ENCODE measurements at places on chromosomes 1 and 21.

GRCh38 chr1:196607981-196608380 lies 259 bp downstream of the KCNT2 start:
- DNase-seq: no peak

DNA sequence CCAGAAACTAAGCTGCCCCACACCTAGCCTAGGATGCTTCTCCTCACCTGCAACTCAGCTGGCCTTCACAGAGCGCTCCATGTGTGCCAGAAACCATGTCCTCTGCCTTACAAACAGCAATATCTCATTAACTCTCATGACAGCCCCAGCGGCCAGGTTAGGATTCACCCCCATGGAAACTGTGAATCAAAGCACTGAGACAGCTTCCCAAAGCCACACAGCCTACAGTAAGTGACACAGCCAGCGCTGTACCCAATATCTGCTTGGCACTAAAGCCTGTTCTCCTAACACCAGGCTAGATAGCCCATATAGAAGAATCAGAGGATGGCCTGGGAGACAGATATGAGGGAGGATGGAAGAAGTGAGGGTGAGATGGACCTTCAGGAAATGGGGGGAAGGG lies 13.5 kb downstream of the KCNN3 start:
- no peak for DNase-seq

- DNase-seq: no peak
Measured at GRCh38 chr1:50705699-50706098, 254.4 kb downstream of the FAF1 start.

DNA sequence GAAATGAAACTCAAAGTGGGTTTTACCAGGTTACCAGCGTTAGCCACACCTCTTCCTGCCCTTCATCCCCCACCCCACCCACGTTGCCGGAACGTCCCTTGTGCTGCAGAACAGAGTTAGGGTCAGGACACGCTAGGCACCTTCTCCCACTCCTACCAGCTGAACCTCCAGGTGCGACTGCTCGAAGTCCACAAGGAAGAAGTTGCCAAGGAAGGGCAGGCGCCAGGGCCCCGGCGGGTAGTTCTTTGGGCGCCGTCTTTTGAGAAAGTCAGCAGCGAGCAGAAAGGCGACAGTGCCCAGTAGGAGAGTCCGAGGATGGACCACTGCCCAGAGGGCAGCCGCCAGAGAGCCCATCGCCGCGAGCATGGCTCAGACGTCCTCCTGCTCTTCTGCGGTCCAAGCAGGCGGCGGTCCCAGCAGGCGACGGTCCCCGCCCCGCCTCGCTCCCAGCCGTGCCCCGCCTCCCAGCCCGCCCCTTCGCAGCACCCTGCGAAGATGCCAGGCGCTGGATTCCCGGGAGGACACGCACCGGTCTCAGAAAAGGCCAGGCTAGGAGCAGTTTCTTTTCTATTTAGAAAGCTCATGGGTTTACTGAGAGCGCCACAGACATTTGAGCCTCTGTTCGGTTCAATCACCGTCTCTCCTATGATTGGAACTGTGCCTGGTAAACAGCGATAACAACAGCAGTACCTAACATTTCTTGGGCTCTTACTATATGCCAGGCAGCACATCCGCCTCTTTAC lies at the start of gene CYP2J2:
Gene CYP2J2, minus strand, starts transcription at position 393 of the 743 bp plus-strand sequence. Its CDS starts 27 bp downstream, at position 366.
- peak; percentile 71 for DNase-seq

DNA sequence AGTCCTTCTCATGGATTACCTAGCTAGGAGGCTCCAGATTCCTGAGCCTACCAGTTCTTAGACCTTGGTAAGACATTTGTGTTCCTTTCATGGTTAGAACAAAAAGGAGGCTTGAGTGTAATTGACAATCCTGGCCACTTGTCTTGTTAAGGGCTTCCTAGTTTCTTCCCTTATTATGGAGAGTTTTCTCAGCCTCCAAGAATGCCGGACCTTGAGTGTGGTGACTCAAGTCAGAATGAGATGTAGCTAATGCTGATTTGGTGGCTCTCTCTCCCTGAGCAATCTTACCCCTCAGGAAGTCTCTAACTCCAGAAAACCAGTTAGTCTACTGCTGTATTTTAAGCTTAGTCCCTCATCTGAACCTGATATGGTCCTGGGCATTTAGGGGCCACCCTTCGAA lies 14.3 kb downstream of the CHI3L2 start:
- no peak for DNase-seq

DNA sequence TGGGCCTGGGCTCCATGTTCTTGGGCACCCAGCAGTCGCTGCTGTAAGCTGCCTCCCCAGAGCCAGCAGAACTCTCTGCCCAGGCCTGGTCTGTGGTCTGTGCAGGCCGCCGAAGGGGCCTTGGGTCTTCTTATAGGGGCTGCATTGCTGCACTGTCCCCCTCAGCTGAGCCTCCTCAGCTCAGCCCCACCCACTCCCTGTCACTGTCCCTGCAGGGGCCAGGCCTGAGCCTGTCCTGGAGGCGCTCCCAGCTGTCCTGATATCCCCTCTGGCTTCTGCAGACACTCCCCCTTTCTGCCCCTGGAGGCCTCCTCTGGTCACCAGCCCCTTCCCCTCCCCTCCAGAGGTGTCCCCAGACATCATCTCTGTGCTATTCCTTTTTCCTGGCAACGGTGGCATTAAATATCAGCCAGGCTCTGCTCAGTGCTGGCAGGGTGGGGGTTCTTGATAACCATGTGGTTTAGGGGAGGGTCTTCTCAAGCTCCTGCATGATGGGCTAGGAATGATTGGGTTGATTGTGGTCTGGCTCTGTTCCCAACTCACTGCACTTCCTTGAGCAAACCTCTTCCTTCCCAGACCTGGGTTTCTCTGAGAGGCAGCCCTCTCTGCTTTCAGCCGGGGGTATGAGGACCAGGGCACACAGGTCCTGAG lies 3.7 kb upstream of the FOXO6 start:
- DNase-seq: peak; percentile 55

DNA sequence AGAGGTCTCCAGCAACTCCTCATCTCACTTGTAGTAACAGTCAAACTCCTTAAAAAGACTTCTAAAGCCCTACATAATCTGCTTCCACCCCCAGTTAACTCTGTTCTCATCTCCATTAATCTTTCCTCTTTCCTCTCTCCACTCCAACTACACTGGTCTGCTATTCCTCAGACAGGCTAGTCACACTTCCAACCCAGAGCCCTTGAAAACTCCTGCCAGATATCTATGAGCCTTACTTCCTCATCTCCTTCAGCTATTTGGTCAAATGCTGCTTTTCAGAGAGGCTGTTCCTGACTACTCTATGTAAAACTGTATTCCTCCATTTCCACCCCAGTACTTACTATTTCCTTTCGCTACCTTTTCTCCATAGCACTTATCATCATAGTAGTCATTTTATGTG lies 24.4 kb downstream of the PCP4L1 start:
- no peak for DNase-seq

DNA sequence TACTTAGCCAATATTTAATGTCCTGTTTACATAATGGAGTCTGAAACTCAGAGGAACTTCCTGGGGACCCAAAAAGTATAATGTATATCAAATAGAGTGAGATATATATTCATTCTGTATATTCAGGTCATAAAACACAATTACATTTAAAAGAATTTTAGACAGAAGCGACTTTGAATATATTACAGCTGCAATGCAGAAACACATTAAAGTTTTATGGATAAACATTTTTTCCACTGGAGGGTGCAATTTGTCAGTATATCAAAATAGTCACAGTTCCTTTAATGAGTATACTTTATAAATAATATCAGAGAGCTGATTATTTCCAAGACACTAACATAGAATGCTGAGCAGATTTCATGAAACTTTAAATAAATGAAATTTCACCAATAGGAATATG lies 43.9 kb upstream of the CRB1 start:
- no peak for DNase-seq

- DNase-seq: no peak
Measured at GRCh38 chr1:54475946-54476516, 69.8 kb upstream of the SSBP3 start.

Data from activated effector memory CD4-positive, alpha-beta T cell treated with anti-CD3 and anti-CD28 coated beads, Interleukin-2, amount 50 U/mL, for 16 hours (primary cell).